ENCODE measurements at places on chromosomes 3 and 15. TPM values are rescaled to one million over a fixed set of nuclear protein-coding genes. Genes with fewer than 3 reads are reported as not detected.

DNA sequence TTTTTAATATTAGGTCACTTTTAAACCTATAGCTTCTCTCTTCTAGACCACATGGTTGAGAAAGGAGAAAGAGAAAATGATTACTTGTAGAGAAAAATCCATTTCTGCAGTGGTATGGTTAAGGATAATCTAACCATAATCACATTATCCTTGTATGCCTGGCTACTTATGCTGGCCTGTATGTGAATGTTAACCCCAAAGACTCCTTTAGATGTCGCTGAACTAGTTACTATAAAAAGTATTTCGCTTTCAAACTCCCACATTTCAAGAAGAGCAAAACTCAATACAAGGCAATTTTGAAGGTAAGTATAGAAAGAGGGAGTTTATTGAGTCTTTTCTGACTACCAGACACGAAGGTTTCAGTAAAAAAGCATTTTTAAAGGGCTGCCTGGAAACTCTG, 2.2 kb downstream of the KCTD6 start:
- DNase-seq: no peak

- DNase-seq: peak; percentile 53
Observed at GRCh38 chr3:179421500-179421899, 29.8 kb downstream of the GNB4 start.

The ZMAT3 gene
- 10.3 TPM for polyA plus RNA-seq

The GOLGA8T gene
- polyA plus RNA-seq: 0.04 TPM

DNA sequence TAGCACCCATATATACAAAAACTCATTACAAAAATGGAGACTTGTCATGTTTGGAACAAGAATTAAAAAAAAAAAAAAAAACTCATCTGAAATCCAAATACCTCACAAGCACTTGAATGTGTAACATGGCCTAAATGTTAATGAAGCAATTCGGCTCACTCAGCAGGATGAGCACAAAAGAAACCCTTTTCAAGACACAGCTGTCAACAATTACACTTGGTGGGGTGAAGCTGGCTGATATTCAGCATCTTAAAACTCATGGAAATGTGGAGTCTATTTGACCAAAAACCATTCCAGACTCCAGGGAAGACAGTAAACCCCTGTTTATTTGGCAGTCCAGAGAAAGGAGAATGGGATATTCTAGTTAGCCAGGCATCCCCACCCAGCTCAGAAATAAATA, 205.4 kb upstream of the TSC22D2 start:
- DNase-seq: no peak

The PPM1M gene
- polyA plus RNA-seq: 17.5 TPM

DNA sequence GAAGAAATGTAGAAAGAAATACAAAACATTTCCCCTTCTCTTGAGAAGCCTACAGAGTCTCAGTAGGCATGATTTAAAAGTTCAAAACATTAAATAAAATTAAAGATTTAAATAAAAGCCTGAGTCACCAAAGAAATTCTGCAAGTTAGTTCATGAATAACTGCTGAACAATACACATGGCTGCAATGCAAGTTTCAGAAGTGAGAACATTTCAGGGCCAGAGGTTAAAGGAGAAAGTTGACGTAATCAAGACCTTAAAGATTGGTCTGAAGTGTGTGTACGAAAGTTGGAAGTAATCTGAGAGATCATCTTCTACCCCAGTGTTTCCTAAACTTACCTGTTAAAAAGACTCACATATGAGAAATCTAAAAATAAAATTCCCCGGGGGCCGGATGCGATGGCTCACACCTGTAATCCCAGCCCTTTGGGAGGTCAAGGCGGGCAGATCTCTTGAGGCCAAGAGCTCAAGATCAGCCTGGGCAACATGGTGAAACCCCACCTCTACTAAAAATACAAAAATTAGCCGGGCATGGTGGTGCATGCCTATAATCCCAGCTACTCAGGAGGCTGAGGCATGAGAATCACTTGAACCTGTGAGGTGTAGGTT, 108.7 kb upstream of the PHLDB2 start:
- DNase-seq: no peak

DNA sequence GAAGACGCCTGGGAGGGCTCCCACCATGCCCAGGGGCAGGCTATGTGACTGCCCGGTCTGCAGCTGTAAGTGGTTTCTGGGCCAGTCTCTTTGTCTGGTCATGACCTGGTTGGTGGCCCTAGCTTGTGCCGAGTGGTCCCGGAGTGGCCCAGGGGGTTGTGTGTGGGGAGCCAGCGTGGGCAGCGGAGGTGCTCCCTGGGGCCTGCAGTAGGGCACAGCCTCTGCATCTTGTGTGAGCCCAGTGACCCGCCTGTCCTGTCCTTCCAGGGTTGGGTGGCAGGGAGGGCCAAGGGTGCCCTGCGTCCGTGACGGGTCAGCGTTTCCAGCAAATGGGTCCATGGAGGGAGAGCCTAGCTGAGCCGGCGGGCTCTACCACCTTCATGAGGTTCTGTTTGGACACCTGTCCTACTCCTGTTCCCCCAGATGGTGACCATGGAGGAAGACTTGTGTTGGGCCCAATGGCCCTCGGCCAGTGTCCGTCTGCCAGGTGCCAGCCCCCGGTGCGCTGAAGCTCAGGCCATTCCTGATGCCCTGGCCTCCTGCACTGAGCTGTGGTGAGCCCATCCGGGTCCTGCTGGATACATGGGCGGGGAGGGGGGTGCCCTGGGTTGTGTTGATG, 215.4 kb downstream of the SNRPN start:
- DNase-seq: no peak

DNA sequence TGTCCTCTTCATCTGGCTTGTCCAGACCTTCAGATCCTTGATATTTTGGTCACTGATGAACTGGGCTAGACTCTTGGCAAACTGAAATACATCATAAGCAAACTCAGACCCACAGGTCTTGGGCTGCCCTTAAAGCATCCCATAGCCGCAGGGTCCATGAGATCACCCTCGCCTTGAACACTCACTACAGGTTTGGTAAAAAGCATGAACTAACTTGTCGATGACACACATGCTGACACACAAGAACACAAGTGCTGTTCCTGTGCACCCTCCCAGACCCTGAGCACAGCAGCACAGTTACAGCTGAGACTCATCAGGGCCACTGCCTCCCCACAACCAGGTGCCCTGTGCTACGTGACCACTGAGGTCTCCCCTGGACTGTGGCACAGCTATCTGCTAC, 21.0 kb downstream of the PFKFB4 start:
- DNase-seq: no peak

The TM4SF18 gene
- 150 TPM for polyA plus RNA-seq

The FGF7 gene
- not detected for polyA plus RNA-seq

The PSTPIP1 gene
- polyA plus RNA-seq: not detected

DNA sequence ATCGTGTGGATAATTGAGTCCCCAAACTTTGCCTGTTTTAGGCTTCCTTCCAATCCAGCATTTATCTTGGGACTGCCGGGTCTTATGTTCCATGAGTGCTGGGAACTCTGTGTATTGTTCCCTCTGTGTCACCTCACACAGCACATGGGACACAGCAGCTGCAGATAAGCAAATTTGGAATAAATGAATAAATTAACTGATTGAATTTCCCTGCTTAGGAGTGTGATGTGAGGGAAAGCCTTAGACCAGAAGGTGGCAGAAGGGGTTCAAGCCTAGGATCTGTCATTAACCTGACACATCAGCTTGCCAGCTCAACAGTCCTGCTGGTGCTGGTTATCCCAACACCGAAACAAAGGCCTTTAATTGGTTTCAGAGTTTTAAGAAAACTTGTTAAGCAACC, 114.3 kb downstream of the OXSM start:
- DNase-seq: no peak

DNA sequence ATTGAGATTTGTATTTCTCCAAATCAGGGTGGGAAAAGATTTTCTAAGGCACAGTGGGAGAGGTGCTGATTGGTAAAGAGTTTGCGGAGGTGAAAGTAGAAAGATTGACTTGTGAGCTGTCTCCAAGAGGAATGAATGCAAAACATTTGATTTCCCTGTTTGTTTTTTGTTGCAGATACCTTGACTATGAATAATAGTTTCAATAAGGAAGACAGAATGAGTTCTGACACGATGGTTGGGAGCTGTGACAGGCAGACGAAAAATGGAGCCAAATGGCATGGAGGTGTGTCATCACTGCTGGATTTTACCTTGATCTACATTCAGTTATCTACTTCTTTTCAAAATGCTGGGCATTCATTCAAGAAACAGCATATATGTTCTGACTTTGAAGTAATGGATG, 145.1 kb downstream of the NFKBIZ start:
- no peak for DNase-seq

All from endothelial cell of umbilical vein (primary cell).